ENCODE measurements at places on chromosomes 11 and 22.
A peak's percentile ranks its signal among the peaks of the same experiment; 100 is the strongest.

GRCh38 chr11:36135076-36135475 is 154.1 kb downstream of the COMMD9 start:
- no peak for DNase-seq

- no peak for DNase-seq
Measured at GRCh38 chr11:76166314-76166713, 40.0 kb downstream of the WNT11 start.

GRCh38 chr11:126123686-126124085 is 61.0 kb upstream of the CDON start:
- no peak for DNase-seq

GRCh38 chr11:2220173-2220771 is 48.7 kb upstream of the TH start:
- DNase-seq: no peak

- no peak for DNase-seq
Measured at GRCh38 chr11:64801561-64802369, 1.2 kb downstream of the MAP4K2 start.

DNA sequence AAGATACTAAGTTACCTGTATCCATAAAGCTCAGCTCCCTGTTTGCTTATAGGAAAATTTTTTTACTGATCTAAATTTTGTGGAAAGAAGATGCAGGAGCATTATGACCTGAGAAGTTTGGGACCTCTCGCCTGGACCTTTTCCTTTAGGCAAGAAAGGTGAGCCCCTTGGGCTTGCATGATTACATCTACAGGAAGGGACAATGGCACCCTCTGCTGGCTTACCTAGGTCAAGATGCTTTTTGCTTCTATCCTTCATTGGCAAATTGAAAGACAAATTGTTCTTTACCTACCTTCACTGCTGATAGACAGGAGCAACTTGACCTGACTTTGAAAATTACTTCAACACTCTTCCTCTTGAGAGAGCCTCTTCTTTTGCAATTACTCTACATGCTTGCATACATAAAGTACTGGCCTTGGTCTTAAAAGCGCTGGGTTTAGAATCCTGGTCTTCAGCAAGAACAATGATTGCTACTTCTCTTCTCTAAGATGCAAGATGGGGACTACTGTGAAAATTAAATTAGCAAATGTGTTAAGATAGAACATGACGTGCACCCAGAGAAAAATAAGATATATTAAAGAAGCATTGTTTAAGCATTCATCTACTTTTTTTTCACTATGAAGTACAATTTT is 147.2 kb downstream of the TRPC6 start:
- peak; percentile 5 for DNase-seq

- no peak for DNase-seq
Measured at GRCh38 chr22:45603619-45604018, 68.0 kb upstream of the ATXN10 start.

DNA sequence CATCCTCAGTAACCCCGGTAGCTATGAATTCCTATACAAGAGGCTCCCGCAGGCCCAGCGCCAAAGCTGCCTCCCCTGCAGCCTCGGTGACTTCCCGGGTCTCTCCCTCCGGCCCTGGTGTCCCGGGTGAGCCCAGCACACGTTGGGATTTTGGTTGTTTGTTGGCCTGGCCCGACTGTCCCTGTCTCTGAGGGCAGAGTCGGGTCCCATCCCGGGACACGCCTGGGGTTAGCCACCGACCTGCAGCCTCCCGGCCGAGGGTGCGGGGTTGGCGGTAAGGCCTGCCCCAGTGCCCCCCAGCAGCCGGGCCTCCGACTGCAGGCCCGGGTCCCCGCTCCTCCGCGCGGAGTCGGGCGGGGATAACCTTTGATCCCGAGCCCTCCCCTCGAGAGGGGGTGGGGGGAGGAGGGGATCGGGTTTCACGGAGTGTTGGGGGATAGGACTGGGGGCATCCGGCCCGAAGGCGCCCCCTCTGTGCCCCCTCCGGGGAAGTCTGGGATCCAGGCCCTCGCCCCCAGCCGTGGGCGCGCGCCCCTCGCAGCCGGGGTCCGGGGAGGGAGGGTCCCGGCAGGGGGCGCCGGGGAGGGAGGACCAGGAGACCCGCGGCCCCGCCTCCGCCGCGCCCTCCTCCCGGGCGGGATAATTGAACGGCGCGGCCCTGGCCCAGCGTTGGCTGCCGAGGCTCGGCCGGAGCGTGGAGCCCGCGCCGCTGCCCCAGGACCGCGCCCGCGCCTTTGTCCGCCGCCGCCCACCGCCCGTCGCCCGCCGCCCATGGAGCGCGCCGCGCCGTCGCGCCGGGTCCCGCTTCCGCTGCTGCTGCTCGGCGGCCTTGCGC is at the start of gene FBLN1:
FBLN1 (plus strand) TSS at position 669 of the 835 bp plus-strand sequence; CDS start at position 772, 103 bp downstream.
- no peak for DNase-seq

GRCh38 chr11:1706634-1707400 is 9.8 kb downstream of the KRTAP5-6 start:
- DNase-seq: no peak

DNA sequence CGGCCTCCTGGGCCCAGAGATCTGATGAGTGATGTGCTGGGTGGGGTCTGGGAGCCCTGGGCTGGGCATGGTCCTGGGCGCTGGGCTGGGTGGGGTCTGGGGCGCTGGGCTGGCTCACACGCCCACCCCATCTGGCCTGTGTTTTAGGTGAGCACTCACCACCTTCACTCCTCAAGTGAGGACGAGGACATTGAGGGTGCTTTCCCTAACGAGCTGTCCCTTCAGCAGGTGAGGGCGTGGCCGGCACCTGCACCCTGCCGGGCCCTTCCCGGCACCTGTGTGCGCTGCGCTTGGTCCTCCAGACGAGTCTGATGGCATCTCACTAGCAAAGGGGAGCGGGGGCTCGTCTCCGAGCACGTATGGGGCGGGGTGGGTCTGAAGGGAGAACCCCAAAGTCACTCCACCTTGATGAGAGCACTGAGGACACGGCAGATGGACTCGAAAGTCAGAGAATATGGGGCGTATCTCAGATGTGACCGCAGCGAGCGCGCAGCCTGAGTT is 37.9 kb downstream of the SBF1 start:
- no peak for DNase-seq

- no peak for DNase-seq
Measured at GRCh38 chr11:16127732-16128131, 228.6 kb downstream of the SOX6 start.

DNA sequence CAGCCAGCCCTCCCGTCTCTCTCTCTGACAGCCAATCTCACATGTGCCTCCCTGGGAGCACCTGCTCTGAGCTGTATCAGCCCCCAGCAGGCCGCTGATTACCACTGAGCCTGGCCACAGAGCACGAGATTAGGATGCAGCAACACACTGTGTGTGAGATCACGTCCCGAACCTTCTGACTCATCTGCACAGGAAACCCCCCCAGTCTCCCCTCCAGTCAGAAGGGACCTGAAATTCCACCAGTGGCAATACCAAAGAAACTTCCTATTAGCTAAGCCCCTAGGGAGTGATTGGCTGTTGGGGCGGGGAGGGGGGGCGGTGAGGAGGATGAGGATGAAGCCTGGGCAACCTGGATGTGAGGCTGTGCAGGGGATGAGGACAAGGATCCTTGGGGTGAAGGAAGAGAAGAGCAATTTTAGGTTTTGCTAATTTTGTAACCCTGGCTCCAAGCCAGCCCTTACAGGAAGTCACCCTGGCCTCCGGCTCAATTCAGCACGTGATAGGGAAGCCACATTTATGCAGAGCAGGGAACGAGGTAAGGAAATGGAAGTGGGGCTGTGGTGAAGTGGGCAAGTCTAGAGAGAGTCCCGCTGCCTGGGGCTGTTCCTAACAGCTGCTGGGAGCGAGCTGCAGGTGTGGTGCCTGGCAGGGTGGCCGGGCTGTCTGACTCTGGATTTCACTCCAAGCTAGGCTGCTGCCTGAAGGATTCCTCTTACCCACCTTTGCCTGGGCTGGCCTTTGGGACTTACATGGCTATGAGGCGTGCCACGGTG is 1.9 kb downstream of the SLC43A3 start:
- peak; percentile 64 for DNase-seq

DNA sequence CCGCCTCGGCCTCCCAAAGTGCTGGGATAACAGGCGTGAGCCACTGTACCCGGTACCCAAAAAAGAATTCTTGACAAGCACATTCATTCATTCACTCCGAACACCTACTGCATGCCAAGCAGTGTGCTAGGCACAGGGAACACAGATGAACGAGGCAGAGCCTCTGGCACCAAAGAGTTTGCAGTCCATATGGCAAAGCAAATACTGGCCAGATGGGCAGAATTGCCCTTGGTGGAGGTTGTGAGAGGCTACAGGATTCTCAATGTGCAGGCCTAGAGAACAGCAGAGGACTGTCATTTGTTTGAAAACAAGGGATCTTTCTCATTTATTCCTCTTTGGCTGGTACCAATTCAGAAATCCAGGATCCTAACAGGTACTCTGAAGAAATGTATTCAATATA is 27.5 kb upstream of the MTCH2 start:
- DNase-seq: no peak

DNA sequence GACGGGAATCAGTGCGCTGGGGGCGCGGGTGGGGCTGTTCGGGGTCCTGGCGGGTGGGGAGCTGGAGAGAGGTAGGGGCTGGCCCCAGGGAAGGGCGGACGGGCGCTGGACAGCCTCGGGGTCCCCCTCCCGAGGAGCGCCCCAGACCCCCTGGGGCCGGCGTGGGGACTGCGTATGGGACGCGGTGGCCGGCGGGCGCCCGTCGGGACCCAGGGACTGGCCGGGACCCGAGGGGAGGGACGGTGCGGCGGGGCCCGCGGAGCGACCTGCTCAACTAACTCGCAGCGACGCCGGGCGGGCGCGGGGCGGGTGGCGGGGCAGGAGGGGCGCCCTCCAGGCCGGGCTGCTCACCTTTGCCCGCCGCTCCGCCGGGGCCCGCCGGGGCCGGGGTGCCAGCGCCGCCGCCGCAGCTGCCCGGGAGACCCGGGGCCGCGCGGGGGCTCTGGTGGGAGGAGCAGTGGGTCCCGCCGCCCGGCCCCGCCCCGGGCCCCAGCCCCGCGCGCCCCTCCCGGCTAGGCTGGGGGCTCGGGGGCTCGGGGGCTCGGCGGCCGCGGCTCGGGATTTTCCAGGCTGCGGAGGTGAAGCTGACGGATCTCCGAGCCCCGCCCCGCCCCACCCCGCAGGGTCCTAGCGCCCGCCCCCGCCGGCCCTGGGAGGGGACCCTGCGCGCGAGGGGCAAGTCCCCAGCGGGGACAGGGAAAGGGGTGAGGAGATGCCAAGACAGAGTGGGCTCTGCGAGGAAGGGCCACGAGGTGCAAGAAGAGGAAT is 12.3 kb downstream of the STARD10 start:
- DNase-seq: peak; percentile 62

DNA sequence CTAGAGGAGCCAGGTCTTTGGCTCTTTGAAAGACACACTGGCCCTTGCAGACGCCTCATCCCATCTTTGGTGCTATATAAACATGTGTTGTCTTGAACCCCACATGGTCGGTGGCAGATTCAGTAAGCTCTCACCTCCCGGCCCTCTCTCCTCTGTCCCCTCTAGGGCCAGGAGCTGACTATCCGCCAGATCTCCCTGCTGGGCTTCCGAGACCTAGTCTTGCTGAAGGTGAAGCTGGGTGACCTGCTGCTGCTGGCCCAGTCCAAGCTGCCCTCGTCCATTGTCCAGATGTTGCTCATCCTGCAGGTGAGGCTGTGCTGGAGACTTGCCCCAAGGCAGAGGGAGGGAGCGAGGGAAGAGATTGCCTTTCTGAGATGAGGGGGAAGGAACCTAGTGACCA is 63.9 kb downstream of the TRAF6 start:
- DNase-seq: no peak

- DNase-seq: no peak
Measured at GRCh38 chr11:33064033-33064825, 24.9 kb downstream of the TCP11L1 start.

DNA sequence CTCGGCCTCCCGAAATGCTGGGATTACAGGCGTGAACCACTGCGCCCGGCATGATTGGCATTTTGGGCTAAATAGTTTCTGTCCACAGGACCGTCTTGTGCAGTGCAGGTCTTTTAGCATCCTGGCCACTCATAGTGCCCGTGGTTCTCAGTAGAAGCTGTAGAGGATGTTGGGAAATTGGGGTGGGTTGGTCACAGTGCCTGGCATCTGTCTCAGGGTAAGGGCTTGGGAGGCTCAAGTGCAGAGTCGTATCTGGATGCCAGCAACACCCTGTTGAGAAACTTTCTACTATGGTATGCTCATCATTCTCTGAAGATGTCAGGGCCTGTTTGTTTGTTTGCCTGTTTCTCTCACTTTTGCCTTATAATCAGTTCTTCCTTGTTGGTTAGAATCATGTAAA is 21.9 kb downstream of the UBE2L3 start:
- DNase-seq: no peak

- peak; percentile 20 for DNase-seq
Measured at GRCh38 chr11:44950625-44951476, at the start of gene TP53I11. Gene TP53I11 (minus strand): TSS chr11:44950883. CDS start chr11:44938335, 12,548 bp downstream.
